ENCODE measurements at places on chromosomes 11 and 22.

DNA sequence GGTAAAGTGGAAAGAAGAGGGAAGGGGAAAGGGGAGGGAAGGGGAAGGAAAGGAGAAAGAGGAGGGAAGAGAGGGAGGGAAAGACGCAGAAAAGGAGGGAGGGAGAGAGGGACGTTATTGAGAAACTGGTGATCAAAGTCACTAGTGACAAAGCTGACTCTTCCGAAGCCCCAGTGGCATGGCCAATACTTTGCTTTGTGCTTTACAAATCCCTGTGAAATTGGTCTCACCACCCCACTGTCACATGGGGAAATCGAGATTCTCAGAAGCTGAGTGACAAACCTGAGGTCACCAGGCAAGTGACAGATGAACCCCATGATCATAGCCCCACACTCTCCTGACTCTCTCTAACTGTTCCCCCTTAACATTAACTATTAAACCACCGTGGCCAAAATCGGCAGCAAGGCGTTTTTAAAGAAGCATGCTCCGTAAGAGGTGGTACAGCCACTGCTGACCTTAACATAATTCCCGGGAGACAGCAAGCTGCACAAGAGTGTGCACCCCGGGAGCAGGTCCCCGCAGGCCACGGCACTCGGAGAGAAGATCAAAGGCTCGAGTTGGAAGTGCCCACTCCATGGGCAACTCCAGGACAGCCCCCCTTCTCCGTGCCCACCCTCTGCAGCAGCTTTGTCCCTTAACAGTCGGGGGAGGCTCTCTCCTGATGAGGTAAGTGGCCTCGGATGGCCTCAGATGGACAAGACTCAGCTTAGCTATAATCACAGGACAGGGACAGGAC lies 34.8 kb downstream of the CELSR1 start:
- DNase-seq = no peak

- peak; percentile 81 for DNase-seq
These were observed 6.9 kb downstream of the DPAGT1 start for GRCh38 chr11:119094816-119095065.

DNA sequence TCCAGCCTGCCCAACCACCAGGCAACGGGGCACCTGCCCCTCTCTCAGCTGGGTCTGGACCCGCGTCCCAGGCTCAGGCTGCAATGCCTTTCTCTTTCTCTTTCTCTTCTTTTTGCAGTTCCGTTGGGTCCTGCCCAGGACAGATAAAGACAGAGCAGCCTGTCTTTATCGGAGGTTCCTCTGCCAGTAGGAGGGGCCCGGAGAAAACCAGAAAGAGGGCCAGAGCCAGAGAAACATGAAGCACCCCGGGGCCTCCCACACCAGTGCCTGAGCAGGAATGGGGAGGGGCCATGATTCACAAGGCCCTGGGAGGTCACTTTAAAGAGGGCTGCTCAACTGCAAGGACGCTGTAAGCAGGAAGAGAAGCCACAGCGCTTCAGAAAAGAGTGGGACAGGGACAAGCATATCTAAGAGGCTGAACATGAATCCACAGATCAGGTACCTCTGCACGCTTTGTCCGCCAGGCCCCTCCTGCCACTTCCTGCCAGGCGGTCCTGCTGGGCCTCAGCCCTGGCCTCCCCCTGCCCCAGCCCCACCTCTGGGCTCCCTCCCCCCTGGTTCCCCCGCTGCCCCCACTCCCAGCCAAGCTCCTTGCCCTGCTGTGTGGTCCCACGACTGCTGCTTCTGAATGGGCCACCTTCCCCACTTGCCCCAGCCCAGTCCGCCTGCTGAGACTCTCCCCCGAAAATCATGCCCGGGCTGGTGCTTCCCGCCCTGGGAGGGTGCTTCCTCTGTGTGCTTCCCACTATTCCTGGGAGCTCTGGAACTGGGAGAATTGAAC lies at the start of gene APOBEC3C:
TSS of gene APOBEC3C (plus strand) at position 316 of the 781 bp plus-strand sequence. CDS start at position 422, 106 bp downstream.
- peak; percentile 93 for DNase-seq

DNA sequence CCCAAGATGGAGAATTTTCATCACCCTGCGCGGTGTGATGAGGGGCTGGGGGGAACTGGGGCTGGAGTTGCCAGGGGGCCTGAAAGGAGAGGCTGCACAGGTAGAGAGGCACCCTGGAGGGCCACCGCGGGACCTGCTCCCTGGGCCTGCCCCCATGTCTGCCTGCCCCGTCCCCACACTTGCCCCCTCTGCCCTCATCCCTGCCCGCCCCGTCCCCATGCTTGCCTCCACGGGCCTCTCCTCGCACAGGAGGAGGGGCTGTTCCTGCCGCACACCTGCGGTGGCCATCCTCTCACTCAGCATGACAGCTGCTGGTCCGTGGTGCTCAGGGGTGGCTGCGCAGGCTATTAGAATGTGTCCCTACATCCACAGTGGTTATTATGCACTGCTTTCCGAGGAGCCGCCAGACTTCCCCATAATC lies 43.5 kb downstream of the LINC01488 start:
- no peak for DNase-seq

DNA sequence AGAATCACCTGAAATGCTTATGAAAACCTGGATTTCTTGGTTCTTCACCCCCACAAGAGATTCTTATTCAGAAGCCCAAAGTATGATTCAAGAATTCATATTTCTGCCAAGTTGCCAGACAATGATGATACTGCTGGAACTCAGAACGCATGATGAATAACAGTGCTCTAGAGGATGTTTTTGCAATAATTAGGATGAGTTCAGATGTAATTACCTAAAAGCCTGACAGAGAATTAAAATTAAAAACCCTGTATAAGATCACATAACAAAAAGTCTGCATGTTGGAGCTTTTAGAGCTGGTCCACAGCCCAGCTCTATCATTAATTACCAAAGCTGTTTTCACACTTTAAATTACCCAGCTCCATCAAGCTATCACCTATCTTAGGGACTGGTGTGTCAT lies 211.8 kb downstream of the LUZP2 start:
- no peak for DNase-seq

DNA sequence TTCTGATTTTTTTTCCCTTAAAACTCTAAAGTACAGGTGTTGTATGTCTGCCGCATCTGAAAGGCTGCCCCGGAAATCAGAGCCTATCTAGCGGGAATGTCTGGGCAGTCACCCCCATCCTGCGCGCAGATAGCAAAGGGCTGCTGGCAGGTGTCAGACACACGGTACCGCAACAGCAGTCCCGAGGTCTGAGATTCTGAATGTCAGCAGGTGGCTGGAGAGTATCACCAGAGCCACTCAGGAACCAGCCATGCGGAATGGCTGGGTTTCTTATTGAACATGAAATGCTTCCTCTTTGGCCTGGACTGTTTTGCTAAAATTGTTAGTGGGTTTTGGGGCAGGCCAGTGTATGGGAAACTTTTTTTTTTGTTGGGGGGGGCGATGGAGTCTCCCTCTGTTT lies 53.3 kb downstream of the CERK start:
- no peak for DNase-seq

GRCh38 chr11:67662142-67662834 lies 11.8 kb upstream of the ACY3 start:
- no peak for DNase-seq

GRCh38 chr11:35838071-35838470 lies 105.8 kb upstream of the LDLRAD3 start:
- DNase-seq = no peak

- DNase-seq = peak; percentile 89
These were observed 27.6 kb downstream of the CD5 start for GRCh38 chr11:61129639-61130523.

DNA sequence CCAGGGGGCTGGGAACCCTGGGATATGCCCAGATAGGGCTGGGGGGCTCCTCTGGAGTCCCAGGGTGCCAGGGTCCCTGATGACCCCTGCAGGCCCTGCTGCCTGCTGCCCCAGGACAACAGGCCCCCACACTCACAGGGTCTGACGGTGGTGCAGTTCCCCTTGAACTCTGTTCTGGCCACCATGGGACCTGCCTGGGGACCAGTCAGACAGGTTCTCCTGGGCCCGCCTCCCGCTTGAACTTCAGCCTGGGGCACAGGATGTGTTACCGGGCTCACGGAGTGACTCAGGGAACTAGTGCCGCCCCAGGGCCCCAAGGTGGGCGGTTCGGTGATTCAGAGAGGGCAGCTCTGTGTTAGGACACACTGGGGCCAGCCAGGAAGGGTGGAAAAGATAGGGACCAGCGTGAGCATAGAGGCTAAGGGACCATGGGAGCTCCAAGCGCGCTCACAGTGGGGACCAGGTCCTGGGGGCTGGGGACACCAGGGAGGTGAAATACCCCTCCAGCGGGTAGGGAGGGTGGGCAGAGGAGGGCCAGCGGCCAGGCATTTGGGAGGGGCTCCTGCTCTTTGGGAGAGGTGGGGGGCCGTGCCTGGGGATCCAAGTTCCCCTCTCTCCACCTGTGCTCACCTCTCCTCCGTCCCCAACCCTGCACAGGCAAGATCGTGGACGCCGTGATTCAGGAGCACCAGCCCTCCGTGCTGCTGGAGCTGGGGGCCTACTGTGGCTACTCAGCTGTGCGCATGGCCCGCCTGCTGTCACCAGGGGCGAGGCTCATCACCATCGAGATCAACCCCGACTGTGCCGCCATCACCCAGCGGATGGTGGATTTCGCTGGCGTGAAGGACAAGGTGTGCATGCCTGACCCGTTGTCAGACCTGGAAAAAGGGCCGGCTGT lies 21.5 kb upstream of the TXNRD2 start:
- peak; percentile 66 for DNase-seq

- DNase-seq = no peak
These were observed 25.5 kb downstream of the FAM118A start for GRCh38 chr22:45335021-45335818.

DNA sequence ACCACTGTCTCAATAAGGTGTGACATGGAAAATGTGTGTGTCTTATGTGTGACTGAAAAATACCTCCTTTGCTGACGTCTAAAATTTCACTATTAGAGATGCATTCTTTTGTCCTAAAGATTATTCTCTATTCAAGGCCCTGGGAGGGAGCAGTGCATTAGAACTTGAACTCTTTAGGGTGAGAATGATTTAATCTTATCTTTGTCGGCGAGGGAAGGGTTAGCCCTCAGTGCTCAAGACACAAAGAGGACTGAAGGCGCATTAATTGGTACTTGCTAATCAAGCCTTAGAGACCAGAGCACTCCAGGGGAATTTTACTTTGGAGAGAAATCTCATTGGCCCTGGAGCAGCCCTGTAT lies 29.8 kb upstream of the PLET1 start:
- no peak for DNase-seq

- DNase-seq = no peak
These were observed 60.2 kb downstream of the USP35 start for GRCh38 chr11:78248903-78249302.

DNA sequence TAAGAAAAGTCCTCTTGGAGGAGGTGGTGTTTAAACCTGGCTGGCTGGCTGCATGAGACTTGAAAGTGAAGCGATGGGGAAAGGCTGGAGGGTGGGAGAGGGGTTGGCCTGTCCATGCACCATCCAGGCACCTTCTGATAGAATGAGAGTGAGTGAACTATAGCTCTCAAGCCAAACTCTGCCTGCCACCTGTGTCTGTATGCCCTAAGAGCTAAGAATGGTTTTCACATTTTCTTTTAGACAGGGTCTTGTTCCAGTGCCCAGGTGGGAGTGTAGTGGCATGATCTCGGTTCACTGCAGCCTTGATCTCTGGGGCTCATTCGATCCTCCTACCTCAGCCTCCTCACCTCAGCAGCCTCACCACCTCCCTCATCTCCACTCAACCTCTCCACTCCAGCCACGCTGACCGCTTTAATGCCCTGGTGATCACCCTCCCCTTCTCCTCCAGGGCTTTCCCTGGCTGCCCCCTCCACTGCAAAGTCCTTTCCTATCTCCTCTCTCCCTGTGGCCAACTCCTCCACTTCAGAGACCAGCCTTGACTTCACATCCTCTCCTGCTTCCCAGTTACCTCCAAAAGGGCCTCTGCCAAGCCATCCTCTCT lies 38.3 kb upstream of the DKK3 start:
- no peak for DNase-seq

GRCh38 chr11:65014726-65015227 lies 817 bp downstream of the ARL2 start:
- DNase-seq = no peak

GRCh38 chr22:22599248-22599647 lies 40.2 kb upstream of the PRAME start:
- no peak for DNase-seq

DNA sequence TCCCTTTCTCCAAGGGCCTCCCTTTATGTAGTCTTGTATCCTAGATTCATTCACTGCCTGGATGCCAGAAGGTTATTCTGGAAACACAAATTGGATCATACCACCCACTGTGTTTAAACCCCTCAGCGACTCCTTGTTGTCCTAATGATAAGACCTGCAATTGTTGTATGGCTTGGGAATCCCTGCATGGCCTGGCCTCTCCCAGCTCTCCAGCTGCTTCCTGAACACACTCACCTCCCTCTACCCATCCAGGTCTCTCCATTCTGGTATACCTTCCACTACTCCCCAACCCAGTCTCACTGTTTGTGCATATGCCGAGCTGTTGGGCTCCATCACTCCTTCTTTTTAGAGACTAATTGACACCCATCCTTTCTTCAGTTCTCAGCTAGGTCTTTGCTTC lies 124.3 kb upstream of the ALX4 start:
- DNase-seq = no peak

DNA sequence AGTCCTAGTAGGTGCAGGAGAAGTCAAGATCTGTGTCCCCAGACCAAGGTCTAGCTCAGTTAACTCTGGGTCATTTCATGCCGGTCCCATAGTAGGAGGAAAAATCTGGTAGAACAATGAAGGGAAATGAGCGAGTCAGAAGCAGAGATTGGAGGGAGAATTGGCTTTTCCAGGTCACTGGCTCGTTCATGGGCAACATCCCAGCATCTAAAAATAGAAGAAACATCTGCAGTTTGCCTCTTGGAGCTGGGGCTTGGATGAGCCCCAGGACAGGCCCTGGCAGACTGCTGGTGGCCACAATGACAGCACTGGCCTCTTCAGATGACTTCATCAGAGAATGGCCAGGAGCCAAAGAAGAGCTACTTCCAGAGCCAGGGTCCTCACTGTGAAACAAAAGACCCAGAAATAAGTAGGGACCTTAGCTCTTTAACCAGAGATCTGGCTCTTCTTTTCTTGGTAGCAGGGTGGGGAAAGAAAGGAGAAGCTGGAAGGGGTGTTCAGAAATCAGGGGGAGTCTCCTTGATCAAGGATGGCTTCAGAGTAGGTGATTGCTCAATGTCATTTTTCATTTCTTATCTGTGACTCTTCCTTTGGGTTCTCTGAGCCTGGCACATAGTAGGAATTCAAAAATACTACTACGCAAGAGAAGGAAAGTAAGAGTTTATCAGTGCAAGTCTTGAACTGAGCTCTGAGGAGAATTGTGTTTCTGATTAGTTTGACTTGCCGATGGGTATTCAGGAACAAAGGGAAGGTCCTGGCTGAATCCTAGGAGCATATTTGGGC lies 102.6 kb downstream of the TMPRSS5 start:
- DNase-seq = peak; percentile 98

GRCh38 chr11:11432621-11433319 lies 79.7 kb upstream of the CSNK2A3 start:
- no peak for DNase-seq

DNA sequence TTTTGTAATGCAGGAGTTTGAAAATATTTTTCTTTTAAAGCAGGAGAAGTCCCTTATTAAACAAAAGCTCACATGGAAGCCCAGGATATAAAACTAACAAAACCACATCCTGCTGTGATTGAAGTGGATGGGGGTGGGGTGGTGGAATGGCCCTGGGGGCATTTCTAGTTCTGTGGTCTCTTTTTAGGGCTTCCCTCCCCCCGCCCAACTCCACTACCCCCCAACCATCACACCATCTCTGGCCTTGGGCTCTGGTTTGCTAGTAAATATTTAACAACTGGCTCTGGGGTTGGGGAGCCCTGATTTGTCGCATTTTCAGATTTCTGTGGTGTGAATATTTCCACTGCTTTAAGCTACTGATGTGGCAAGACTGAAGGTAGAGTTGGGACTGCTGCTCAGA lies 279.6 kb upstream of the PLET1 start:
- DNase-seq = peak; percentile 69
